ENCODE measurements at places on chromosomes 1 and 21.

DNA sequence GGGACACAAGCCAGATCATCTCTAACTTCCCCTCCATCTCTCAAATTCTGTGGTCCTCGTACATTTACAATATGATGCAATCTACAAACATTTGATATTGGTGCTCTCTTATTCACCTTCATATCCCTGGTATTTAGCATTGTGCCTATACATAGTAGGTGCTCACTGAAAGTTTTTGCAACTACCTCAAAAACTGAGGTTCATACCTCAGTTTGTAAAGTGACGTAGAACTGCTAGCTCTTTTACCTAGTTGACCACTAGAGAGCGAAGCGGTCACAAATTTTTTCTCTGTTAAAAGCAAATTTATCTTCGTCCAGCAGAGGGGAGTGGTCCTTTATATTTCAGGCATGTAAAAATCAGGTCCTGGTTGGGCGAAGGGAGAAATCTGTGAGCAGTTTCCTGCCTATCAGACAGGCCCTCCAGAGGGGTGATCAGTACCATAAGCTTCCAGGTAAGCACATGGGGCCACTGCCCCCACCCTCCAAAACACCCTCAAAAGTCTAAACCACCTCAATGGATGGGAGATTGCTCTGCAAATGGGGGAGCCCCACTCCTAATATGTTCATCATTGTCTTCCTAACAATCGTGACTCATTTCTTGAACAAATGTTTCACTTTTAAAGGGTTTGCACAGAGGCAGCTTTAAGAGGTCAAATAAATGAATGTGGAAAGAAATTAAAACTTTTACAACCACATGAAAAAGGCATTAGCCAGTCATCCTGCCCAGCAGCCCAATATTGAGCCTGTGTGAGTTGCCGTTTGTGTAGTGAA is 10.6 kb upstream of the HLCS start:
- peak; percentile 75 for DNase-seq

DNA sequence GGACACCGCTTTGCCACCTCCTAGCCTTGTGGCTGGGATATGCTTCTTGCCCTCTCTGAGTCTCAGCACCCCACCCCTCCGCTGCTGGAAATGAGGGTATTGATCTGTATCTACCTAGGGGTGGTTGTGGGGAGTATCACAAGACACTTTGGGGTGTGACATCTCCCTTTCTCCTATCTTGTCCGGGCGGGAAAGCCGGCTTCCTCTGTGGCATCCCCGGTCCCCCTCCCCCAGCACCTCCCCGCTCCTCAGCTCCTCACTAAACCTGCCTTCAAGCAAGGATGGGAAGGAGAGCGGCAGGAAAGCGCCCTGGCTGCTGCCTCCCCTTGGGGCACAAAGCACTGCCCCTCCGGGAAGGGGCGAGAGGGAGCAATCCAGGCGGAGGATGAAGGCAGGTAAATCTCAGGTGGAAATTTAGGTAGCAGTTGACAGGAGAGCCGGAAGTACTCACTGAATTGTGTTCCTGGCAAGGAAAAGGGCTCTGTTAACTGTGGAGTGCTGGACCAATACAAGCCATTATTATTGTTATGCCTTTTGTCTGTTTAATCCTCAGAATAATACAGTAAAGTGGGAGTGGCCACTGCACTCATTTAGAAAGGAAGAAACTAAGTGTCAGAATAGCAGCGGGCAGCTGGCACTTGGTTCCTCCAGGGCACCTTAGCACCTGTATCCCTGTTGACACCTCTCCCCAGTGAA is 49.0 kb upstream of the LRP8 start:
- DNase-seq: no peak

GRCh38 chr1:60831780-60832179 is 250.6 kb upstream of the NFIA start:
- DNase-seq: no peak

GRCh38 chr21:32415451-32416398 is 3.2 kb downstream of the EVA1C start:
- no peak for DNase-seq

DNA sequence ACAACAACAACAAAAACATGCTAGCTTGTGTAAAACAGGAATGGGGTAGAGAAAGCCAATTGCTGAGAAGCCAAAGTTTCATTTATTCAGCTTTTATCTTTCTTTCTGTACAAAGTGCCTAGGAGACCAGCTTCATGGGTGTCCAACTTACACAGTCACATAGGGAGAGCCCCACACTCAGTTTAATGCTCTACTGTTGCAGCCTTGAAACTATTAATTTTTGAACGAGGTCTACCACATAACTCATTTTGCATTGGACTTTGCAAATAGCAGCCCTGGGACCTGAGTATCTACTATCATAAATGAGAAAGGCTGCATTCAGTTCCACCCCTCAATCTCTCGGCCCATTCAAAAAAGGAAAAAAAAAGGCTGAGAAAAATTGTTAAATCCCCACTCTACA is 98.8 kb downstream of the ZNF644 start:
- no peak for DNase-seq

GRCh38 chr1:53409695-53410094 is 49.5 kb upstream of the DMRTB1 start:
- DNase-seq: no peak

All from IMR-90 (cell line).